ENCODE measurements at places on chromosomes 7 and 10.

GRCh38 chr7:151115121-151115835 is 29.0 kb downstream of the AGAP3 start:
- no peak for DNase-seq

DNA sequence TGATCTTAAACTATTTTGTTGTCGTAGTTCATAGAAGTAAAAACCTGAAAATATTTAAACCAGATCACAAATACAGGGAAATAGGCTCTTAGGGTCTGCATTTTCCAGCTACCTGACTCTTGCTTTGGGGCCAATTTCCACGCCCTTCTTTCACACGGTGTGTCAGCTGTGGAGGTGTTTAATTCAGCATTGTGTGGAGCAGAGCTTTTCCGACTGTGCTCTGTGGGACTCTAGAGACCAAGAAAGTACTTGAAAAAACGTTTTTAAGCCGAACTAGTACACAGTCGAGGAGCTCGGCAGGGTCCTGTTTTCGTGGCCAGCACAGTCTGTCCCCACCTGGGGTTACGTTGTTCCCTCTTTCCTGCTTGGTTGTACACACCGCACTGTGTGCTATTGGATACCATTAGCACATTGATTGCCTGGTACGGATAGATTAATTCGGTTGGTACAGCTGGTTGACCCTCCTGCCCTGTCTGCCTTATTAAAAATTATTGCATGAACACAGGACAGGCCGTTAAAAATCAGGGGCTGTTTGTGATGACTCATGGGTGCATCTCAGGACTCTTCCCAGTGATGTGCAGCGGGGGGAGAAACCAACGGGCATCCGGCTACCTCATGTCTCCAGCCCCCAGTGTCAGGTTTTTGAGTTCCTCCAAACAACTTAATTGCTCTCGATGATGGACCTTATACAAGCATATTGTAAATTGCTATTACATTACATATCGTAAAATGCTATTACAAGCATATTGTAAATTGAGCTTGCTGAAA is 80.7 kb upstream of the BTBD16 start:
- no peak for DNase-seq

DNA sequence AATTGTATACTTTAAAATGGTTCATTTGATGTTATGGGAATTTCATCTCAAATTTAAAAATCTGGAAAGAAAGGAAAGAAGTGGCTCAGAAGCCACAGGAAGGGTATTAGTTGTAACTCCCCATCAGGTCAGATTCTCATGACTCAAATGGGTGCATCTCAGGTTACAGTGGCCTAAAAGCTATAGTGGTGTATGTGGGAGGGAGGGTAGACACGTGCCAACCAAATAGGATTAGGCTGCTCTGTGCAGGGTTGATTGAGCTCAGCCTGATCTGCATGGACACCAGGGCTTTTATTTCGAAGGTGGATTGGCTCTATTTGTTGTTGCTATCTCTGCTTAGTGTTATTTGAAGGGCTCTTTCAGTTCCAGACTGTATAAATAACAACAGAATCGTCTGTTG is 121.5 kb upstream of the PRR15 start:
- no peak for DNase-seq

GRCh38 chr7:117323851-117324711 is 1.2 kb upstream of the WNT2 start:
- no peak for DNase-seq

DNA sequence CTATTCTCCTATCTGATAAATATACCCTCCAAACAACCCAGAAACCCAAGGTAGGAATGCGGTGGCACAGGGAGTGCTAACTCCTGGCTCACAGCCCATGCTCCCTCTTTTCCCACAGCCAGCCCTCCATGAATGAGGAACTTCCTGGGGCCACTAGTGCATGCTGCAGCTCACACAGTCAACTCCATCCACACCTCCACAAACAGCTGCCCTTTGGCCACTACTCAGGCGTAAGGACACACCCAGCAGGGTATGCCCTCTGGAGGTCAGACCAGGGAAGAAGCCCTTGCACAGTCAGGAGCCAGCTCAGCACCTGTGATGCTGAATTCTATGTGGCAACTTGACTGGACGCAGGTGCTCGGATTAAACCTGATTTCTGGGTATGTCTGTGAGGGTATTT is 85.2 kb upstream of the PIK3CG start:
- DNase-seq, result no peak

GRCh38 chr10:100970076-100970913 is 991 bp downstream of the SEMA4G start:
- DNase-seq, result no peak

- DNase-seq, result no peak
These were observed 534.6 kb upstream of the POM121L12 start for GRCh38 chr7:52500841-52501240.

DNA sequence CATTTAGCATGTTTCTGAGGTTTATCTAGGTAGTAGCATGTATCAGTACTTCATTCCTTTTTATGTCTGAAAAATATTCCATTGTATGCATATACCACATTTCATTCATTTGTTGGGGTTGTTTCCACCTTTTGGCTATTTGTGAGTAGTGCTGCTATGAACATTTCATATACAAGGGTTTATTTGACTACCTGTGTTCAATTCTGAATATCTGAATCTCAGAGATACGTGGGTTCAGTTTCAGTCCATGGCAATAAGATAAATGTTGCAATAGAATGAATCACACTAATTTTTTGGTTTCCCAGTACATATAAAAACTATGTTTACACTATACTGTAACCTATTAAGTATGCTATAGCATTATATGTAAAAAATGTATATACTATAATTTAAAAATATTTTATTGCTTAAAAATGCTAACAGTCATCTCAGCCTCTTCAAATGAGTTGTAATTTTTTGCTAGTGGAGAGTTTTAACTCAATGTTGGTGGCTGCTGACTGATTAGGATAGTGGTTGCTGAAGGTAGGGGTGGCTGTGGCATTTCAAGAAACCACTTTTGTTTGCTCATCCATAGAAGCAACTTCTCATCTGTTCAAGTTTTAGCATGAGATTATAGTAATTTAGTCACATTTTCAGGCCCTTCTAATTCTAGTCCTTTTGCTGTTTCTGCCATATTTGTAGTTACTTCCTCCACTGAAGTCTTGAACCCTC is 13.9 kb downstream of the PLEKHA1 start:
- DNase-seq, result no peak

GRCh38 chr7:138204285-138204981 is 128.2 kb downstream of the AKR1D1 start:
- DNase-seq, result no peak
